Hepatic stellate cell (primary cell): ENCODE measurements at places on chromosomes 4 and X.

DNA sequence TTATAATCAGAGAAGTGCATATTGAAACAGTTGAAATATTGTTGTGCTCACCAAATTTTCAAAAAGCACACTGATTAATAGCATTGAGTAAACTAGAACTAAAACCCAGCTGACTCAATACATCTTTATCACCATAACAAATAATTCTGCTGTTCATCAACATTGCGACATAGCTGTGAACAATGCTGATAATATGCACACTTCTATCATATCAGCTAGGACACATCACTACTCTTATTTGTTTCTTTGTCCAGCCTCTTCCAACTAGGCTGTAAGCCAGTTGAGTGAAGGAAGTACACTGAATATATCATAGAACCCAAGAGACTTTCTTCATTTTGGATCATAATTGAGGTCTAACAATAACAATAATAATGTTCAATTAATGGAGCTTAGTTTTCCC is 349.7 kb downstream of the IQCM start:
- DNase-seq = no peak

DNA sequence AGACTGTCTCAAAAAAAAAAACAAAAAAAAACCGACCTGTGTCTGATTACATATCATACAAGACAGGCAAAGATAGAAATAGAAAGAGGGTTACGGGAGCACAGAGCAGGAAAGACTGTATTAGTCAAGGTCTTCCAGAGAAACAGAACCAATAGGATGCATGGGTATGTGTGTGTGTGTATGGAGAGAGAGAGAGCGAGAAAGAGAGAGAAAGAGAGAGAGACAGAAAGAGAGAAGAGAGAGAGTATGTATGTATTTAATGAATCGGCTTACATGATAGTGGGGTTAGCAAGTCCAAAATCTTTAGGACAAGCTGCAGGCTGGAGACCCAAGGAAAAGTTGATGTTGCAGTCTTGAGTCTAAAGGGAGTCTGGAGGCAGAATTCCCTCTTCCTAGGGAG is 7.5 kb upstream of the DDX3X start:
- DNase-seq = no peak

DNA sequence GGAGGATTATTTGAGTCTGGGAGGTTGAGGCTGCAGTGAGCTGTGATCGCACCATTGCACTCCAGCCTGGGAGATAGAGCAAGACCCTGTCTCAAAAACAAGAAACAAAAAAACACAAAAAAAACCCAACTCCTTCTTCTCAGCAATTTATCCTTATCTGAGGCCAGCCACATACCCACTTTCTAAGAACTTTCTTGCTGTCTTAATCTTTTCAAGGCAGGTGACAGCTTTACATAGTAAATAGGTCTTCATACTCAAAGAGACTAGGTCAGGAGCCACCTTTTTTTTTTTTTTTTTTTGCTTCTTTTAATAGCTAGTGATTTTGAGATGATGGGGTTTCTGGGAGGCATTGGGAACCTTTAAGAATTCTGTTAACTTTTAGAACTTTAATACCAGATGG is 26.1 kb upstream of the ZCCHC13 start:
- no peak for DNase-seq

- DNase-seq = no peak
Observed at GRCh38 chr4:113444386-113444785, 317.2 kb downstream of the CAMK2D start.

DNA sequence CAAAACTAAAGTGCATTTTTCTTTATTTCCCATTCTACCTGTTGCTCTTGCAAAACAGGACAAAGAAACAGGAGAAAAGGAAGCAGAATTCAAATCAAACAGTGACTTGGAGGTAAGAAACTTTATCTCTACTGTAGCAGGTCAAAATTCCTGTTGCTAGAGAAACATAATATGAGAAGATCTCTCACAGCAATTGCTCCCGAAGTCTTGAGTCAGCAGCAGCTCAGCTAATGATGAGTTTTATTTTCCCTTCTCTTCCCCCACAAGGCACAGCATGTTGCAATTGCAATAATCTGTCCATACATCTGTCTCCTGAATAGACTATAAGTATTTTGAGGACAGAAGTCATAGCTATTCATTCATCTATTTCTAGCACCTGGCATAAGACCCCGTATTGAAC is 112.7 kb downstream of the CLNK start:
- DNase-seq = no peak
